ENCODE measurements at places on chromosomes 2 and 18.
A peak's percentile ranks its signal among the peaks of the same experiment; 100 is the strongest.

GRCh38 chr2:99810225-99810624 is 320.4 kb upstream of the REV1 start:
- no peak for DNase-seq

DNA sequence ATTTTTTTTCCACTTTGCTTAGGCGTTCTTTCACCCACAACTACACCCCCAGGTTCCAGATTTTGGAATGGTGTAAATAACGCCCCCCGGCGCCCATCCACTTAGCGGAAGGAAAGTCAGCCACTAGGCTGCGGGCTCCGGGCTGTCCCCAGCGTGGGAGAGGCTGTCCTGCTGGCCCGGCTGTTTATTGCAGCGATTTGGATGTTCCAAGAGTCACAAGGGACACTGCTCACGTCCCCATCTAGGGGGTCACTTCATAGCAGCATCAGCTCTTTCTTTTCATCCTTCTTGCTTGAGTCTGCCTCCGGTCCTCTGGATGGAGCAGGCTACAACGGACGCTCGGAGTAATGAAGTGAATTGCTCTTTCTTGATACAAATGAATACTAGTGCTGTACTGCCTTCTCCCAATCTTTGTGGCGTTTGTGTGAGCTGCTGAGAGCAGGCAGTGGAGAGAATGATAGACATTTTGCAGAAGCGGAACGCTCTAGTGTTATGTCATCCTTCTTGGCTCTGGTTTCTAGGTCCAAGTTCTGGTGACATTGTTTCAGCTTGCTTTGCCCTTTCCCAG is 50.7 kb upstream of the PAIP2B start:
- DNase-seq: peak; percentile 4

GRCh38 chr2:98158305-98158704 is 71.3 kb downstream of the VWA3B start:
- DNase-seq: no peak

GRCh38 chr2:236985761-236986339 is 99.8 kb upstream of the COPS8 start:
- DNase-seq: no peak
